Progenitor cell of endocrine pancreas (in vitro differentiated cells): ENCODE measurements at places on chromosomes 2 and 18.

- H3K4me1 ChIP-seq: no peaks in the 10 kb centered on the region
- no peak overlapping the region for H3K27ac ChIP-seq
- DNase-seq: no peak
- H3K27me3 ChIP-seq: no peaks in the 10 kb centered on the region
- peaks cover 45% of the 10 kb centered on the region for H3K36me3 ChIP-seq
These were observed 25.5 kb upstream of the SDC1 start for GRCh38 chr2:20250436-20250835.

GRCh38 chr2:162028511-162028910 is 45.5 kb downstream of the DPP4 start:
- H3K27ac ChIP-seq: no peak overlapping the region
- H3K27me3 ChIP-seq: peaks cover 20% of the 10 kb centered on the region
- no peak for DNase-seq
- no peaks in the 10 kb centered on the region for H3K4me1 ChIP-seq
- H3K4me3 ChIP-seq: no peak overlapping the region

GRCh38 chr2:53958443-53958842 is 12.3 kb downstream of the PSME4 start:
- peaks cover 23% of the 10 kb centered on the region for H3K4me1 ChIP-seq
- H3K4me3 ChIP-seq: no peak overlapping the region
- no peak overlapping the region for H3K27ac ChIP-seq
- DNase-seq: no peak
- no peaks in the 10 kb centered on the region for H3K27me3 ChIP-seq

DNA sequence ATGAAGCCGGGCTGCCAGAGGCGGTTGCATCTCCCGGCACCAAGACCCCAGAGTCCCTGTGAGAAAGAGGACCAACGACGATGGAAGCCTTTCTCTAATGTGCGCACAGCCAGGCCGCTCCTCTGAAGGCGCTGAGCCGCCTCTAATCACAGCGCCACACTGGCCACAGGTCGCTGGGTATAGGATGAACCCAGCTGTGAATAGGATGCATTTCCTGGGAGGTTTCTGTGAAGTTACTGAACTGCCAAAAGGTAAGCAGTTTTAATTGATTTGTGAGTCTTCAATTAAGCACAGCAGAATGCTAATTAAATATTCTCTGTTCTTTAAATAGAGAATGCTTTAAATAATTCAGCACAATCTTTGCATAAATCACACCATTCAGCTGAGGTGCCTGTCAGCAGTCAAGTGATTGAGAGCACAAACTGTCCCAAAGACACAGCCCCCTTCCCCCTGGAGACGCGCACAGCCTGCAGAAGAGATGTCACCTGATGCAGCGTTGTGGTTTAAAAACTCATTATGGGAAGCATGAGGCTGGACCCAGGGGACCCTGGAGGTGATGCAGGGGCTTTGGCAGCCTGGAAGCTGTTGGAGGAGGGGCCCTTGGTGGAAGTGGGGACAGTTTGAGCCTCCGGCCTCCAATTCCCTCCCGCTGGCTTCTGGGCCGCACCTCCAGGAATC is 98.1 kb downstream of the RTP5 start:
- no peak for DNase-seq
- no peak overlapping the region for H3K4me3 ChIP-seq
- H3K4me1 ChIP-seq: peaks cover 7% of the 10 kb centered on the region
- H3K27ac ChIP-seq: no peak overlapping the region
- no peaks in the 10 kb centered on the region for H3K27me3 ChIP-seq
- no peaks in the 10 kb centered on the region for H3K36me3 ChIP-seq

DNA sequence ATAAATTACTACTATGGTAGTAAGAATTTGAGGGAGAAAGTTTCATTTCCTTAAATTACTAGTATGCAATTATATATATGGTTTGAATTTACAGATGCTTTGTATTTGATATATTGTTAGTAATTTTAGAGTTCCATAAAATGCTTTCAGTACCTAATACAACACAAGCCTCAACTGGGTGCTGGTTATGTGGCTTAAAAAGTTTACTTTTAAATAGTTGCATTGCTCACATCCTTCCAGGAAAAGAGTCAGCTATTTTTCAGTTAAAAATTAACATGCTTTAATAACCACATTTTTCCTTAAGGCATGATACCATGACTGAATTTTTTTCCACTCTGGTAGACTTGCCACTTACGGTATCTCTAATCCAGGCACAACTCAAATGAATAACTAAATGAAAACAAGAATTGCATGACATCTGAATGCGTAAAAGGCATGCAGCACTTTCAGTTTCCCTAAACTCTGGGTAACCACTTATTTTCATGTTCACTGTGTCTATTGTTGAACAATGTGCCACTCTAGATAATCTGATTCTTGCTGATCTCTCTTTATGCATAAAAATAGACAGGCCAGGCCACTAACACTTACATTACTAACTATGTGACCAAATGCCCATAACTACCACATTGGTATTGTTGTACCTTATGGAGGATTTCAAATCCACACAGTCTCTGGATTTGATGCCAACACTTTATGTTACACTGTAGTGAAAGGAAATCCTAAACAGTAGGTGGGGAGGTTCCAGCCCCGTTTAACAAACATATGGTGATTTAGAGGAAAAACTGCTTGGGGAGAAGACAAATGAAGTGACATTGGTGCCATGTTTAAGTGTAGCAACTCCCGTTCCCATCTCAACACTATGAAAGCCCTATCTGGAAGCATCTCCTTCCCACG is 35.5 kb upstream of the SLC35F5 start:
- peaks cover 3% of the 10 kb centered on the region for H3K4me1 ChIP-seq
- H3K27me3 ChIP-seq: peaks cover 13% of the 10 kb centered on the region
- H3K36me3 ChIP-seq: no peaks in the 10 kb centered on the region
- H3K4me3 ChIP-seq: no peak overlapping the region
- no peak overlapping the region for H3K27ac ChIP-seq
- no peak for DNase-seq
